Stimulated activated CD8-positive, alpha-beta memory T cell treated with anti-CD3 and anti-CD28 coated beads, Interleukin-15, amount 100 ng/mL, for 1 hour (primary cell): ENCODE measurements at places on chromosomes 12 and 14.

GRCh38 chr12:2118061-2118460 is 65.3 kb downstream of the CACNA1C start:
- no peak for DNase-seq

DNA sequence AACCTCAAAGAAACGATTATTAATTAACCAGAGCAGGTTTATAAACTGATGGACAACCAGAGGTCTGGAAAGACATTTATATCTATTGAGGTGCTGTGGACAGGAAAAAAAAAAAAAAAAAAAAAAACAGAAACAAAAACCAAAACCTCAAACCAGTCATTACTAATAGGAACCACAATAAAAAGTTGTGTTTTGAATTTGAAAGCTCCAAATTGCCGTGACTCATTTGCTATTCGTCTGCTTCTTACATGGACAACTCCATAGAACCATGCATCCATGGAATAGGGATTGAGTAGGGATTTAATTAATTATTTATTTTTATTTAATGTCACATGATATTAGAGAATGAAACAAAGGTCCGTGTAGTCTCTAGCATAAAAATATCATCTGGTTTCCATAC is 134.1 kb upstream of the SSTR1 start:
- no peak for DNase-seq

DNA sequence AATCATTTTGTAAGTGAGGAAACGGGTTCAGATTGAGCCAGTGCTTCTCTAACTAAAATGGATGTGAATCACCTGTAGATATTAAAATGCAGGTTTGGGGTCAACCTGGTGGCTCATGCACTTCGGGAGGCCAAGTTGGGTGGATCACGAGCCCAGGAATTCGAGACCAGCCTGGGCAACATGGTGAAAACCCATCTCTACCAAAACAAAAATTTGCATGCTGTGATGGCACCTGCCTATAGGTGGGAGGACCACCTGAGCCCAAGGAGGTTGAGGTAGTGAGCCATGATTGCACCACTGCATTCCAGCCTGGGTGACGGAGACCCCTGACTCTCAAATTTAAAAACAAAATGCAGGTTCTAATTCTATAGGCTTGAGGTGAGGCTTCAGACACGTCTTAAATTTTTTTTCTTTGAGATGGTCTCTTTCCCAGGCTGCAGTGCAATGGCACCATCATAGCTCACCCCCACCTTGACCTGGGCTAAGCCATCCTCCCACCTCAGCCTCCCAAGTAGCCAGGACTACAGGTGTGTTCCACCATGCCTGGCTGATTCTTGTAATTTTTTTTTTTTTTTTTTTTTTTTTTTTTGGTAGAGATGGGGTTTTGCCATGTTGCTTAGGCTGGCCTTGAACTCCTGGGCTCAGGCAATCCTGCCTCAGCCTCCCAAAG is 9.0 kb downstream of the TUBA1C start:
- no peak for DNase-seq

GRCh38 chr14:61403411-61403810 is 82.0 kb downstream of the PRKCH start:
- no peak for DNase-seq

GRCh38 chr12:66694666-66695613 is 16.1 kb upstream of the GRIP1 start:
- DNase-seq = no peak

DNA sequence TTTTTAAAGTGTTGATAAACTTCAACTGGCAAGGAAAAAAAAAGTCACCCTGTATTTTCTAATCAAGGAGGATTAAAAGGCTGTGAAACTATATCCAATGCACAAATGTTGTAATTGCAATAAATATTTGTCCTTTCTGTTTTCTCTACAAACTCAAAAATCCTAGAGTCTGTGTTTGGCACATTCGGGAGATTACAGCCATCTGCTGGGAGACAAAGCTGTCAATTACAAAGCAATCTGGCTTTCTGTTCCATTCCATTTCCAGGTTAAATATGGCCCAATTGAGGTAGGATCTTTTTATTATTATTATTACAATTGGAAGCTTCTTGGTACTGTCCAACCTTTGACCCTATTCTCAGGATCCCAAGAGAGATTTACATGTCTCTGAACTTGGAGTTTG is 295.9 kb downstream of the DIO2 start:
- DNase-seq = no peak

DNA sequence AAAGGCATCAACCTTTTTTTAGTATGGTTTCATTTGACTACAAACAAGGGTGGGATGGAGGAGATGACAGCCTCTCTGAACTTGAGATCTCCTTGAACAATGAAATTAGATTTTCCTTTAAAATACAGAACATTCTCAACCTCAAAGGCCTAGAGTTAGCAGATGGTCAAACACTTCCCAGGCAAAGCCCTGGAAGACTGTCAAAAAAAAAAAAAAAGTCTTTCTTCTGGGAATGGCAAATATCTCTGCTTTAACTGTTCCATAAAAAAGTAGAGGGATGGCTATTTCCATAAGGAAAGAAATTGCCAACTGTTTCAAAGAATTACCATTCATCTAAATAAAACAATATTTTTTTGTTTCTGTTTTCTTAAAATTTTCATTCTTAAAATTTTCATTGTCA is 870.8 kb downstream of the GALC start:
- DNase-seq = no peak

DNA sequence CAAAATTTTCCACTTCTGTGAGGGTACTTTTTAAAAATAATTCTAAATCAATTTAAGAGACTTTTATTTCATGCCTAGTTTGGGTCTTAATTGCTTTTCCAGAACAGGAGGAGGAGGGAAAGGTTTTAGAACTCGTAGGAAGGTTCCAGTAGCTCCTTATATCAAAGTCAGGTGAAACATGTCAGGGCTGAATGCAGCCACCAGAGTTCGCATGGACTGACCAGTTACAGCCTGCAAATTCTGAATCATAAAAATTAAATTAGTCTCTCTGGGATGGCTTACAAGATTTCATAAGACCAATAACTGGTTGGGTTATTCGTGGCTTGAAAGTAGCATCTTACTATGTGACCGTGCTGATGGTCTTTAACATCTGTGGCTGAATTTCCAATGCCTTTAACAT is 397 bp downstream of the BDKRB1 start:
- no peak for DNase-seq
